Memory B cell (primary cell): ENCODE measurements at places on chromosomes 2 and 18.

DNA sequence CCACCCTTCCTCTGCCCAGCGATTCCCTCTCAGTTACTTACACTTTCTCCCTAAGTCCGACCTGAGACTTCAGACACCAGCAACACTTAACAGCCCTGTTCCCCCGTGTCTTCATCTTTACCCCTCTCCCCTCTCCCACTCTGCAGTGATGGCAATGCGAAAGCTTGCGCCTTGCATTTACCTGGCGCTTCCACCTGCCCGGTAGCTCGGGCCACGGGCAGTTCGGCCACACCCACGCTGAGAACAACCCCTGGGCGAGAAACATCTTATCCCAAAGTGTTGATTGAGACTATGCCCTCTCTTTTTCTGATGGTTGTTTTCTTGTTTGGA, 558 bp downstream of the DNAJC10 start:
- no peak for DNase-seq

- DNase-seq: no peak
Observed at GRCh38 chr2:241810307-241811200, 1.6 kb downstream of the NEU4 start.

DNA sequence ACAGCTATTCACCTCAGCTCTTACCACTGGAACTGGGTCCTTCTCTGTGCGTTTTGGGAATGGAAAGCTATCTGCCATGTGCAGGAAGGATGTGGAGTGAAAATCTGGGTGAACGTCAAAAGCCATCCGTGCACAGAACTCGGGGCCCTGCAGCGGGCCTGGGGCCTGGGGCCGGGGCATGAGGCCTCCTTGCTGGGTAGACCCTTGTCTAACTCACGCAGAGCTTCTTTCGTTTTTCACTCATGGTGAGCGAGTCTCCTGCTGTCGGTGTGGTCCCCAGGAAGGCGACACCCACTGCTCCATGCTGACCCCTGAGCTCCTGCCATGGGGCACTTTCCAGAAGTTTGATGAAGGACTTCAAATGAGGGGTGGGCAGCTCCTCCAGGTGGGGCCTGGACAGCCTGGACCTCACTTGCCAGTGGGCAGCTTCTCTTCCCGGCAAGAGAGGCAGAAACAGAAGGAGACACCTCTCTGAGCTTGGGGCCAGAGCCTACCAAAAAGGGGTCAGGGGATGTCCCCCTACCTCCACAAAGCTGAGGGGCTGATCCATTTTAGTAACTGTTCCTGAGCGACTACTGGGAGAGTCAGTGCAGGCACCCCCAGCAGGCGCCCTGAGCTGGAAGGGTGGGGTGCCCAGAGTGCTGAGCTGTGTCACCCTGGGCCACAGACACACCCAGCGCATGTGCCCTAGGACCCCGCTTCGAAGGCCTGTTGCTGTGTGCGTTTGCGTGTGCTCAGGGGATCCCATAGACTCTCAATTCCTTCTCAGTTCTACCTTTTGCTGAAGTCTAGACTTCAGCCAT, 117.7 kb upstream of the HDAC4 start:
- no peak for DNase-seq

DNA sequence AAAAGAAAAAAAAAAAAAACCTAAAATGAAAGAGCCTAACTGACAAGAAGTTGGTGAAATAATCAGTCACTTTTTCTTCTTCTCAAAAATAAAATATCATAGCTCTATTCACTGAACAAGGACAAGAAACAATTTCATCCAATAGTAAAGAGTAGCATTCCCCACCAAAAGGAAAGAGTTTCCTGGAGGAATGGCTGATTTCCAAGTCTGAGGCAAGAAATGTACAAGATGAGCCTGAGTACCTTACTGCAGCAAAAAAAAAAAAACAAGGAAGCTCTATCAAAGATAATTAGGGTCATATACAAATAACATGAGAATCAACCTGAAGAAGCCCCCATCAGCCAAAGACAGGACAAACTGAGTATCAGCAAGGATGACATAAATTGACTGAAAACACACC, 11.5 kb downstream of the ROCK1 start:
- DNase-seq: no peak

GRCh38 chr2:56001947-56002346, 78.4 kb upstream of the EFEMP1 start:
- no peak for DNase-seq

GRCh38 chr2:12883906-12884305, 167.2 kb downstream of the TRIB2 start:
- no peak for DNase-seq

GRCh38 chr18:3877678-3878077, 427.7 kb downstream of the TGIF1 start:
- no peak for DNase-seq

DNA sequence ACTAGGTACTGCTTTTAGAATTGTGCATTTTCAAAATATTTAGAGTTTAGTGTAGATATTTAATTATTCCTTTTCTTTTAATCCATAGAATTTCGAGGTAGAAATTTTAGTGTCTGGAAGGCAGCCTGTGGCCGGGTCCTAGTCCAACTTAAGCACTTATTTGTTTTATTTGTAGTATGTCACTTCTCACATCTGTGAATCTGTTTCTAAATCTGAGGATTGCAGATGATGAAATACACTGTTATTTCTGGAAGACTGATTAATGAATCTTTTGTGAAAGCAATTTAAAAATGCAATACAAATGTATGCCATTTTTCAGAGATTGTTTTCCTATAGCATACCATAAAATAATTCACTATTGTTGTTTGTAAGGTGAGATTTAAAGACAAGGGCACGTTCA, 483.9 kb upstream of the TRIB2 start:
- no peak for DNase-seq

DNA sequence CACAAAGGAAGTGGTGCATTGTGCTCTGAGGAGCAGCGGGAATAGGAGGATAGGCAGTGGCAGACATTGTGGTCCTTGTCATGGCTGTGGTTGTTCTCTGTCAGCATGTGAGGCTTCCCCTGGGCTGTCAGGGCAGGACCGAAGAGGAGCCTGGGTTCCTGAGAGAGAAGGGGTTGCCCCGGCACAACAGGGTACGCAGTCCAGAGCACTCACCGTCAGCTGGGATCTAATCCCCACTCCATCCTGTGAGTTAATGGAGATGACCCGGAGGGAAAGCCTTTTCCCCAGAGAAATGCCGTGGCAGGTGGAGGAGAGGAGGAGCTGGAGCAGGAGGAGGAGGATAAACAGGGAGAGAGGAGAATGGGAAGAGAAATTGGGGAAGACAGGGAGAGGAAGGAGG, 396.7 kb upstream of the HS6ST1 start:
- no peak for DNase-seq

GRCh38 chr2:119155633-119156032, 2.9 kb downstream of the C1QL2 start:
- no peak for DNase-seq

GRCh38 chr2:98909317-98910211, 26.5 kb downstream of the CRACDL start:
- DNase-seq: no peak

GRCh38 chr18:34258176-34258575, 33.5 kb upstream of the NOL4 start:
- no peak for DNase-seq

- DNase-seq: no peak
Observed at GRCh38 chr18:44869533-44869932, 188.8 kb downstream of the SETBP1 start.

GRCh38 chr2:141947396-141948114, 183.3 kb downstream of the LRP1B start:
- DNase-seq: no peak

GRCh38 chr18:32724071-32724749, 48.6 kb downstream of the KLHL14 start:
- DNase-seq: no peak

DNA sequence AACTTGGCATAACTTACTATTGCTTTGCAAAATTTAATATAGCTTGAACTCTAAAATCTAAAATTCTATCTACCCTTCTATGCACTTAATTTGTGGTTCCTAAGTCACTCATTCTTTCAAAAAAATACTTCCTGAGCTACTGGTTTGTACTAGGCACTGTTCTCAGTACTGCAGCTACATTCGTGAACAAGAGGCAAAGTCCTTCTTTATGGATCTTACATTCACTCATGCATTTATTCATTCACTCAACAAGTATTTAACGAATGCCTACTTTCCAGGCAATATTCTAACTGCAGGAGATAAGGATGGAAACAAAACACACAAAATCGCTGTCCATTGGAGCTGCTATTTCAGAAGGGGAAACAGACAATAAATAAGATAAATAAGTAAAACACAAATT, 104.8 kb downstream of the NBAS start:
- DNase-seq: no peak

DNA sequence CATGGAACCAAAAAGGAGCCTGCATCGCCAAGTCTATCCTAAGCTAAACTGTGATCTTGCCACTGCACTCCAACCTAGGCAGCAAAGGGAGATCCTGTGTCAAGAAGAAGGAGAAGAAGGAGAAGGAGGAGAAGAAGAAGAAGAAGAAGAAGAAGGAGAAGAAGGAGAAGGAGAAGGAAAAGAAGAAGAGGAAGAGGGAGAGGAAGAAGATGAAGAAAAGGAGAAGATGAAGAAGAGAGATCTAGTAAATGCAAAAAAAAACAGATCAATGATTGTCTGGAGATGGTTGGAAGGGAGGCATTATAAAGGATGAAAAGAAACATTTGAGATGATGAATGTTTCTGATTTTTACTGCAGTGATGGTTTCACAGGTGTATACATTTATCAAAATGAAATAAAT, 1629.0 kb upstream of the PIK3C3 start:
- DNase-seq: no peak

- DNase-seq: no peak
Observed at GRCh38 chr2:142841788-142842187, 35.7 kb upstream of the KYNU start.

- no peak for DNase-seq
Observed at GRCh38 chr2:37394263-37394662, 49.8 kb downstream of the QPCT start.

DNA sequence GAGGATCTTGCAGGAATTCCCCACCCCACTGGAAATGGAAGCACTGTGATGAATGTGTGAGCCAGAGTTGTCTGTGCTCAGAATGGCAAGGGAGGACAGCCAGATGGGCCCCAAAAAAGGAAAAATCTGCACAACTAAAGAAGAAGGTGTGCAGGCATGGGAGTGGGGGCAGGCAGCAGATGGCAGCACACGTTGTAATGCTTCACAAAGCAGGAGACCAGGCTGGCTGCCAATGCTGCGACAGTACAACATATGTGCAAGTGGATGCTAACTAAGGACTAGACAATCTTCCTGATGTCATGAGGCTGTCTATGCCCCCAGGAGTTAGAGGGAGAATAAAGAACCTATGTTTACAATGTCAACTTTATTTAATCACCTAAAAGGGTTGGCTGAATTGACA, 27.2 kb downstream of the ST6GAL2 start:
- no peak for DNase-seq

GRCh38 chr18:59141294-59142068, 1.8 kb downstream of the SEC11C start:
- DNase-seq: no peak

DNA sequence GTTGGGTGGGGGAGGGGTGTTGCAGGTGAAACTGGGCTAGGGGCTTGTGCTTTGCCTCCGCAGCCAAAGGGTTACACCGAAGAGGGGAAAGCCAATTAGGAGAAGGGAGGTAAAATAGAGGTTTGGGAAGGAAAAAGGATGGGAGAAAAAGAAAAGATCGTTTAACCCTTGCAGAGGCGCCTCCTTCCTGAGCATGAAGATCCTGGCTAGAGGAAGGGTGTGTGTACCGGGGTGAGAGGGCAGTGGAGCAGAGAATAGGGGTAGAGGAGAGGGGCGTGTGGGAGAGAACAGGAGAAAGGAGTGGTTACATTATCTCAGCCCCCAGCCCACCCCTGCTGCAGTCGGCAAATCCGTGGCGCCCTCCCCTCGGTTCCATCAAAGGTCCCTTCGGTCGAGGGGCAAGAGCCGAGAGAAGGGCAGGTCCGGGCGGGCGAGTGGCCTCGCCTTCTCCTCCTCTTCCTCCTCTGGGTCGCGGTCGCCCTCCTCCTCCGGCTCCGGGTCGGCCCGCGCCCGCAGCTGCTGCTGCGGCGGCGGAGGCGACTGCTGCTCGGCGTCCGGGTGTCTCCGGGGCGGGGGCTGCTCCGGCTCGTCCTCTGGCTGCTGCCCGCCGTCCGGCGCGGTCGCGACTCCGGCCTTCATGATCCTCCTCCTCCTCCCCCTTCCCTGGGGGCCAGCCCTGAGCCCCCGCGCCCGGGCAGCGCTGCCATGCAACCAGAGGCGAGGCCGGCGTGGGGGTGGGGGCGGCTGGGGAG, 1.1 kb downstream of the MARCHF4 start:
- no peak for DNase-seq

DNA sequence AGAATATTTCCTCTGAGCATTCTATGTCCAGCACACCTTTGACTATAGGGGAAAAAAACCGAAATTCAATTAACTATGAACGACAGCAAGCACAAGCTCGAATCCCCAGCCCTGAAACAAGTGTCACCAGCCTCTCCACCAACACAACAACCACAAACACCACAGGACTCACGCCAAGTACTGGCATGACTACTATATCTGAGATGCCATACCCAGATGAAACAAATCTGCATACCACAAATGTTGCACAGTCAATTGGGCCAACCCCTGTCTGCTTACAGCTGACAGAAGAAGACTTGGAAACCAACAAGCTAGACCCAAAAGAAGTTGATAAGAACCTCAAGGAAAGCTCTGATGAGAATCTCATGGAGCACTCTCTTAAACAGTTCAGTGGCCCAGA, 79.4 kb upstream of the FAM117B start:
- no peak for DNase-seq

DNA sequence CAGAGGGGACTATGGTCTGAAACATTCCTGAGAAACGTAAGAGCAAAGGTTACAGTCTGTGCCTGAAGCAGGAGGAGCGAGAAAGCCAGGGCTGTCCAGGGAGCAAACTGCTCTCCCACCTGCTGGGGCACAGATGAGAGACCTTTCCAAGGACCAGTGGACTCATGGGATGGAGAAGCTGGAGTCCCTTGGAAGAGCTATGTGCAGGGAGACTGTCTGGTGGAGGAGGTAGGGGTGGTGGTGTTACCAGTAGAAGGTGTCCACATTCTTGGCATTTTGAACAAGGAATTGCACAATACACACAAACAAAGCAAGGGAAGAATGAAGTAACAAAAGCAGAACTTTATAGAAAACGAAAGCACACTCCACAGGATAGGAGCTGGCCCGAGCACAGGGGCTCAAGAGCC, 97.9 kb upstream of the CYRIA start:
- no peak for DNase-seq

DNA sequence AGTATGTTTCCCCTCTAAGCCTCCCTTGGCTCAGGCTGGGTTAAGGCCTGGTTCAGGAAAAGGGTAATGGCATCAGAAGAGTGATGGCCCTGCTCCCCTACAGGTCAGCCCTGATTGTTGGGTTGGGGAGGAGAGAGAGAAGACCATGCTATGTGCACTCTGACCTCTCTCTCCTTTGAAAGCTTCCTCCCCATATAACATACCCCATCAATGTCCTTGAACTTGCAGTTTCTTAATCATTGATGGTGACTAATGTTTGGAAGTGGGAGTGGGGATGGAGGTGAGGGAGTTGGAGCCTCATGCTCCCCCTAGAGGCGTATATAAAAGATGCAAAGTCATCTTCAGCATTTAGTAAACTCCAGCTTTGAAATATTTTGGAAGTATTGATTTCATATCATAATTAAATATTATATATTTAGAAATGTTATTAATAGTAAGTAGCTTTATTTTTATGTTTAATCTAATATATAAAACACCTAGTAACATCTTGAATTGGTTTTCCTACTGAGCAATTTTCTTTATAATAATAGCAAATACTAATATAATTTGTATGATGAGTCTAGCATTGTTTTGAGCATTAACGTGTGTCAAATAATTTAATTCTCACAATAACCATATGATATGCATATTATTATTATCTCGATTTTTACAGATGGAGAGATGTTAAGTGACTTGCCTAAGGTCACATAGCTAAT, 8.8 kb downstream of the PLCL1 start:
- DNase-seq: no peak
